Activated T-helper 1 cell treated with anti-CD3 and anti-CD28 coated beads, Interleukin-2, amount 50 U/mL, for 16 hours (primary cell): ENCODE measurements at places on chromosomes 3 and 15.

DNA sequence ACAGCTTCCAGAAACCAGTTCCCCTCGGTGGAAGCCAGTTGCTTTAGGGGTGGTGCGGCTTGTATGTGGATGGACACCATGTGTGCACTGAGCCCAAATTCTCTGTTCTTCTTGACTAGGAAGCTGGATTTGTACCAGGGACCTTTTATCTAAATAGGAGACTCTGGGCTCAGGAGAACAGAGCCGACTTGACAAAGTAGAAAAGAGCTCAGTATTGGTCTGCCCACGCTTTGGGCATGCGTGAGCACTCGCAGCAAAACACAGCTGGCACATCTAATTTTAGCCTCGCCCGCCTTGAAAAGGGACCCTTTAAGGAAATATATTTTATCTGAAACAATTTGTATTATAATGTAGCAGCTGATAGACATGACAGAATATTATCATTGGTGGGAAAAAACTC lies 1.1 kb upstream of the RBMS3 start:
- DNase-seq = no peak

DNA sequence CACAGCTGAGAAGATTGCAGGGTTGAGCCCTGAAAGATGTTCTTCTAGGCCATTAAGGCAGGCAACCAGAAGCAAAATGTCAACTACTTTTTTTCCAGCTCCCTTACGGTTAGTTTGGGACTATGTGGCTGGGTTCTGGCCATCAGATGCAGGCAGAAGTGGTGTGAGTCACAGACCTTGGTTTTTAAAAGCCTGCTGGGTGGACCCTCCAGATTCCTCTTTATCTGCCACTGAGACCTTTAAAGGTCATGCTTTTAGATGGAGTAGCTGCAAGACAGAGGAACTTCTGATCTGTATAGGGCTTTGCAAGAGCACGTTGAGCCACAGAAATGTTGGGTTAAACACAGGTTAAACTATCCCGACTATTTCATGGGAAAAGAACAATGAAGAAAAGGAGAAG lies 102.9 kb downstream of the CHST2 start:
- no peak for DNase-seq

- DNase-seq = no peak
Observed at GRCh38 chr3:58062472-58062871, 54.2 kb downstream of the FLNB start.

- no peak for DNase-seq
Observed at GRCh38 chr3:38000242-38000916, 9.8 kb downstream of the VILL start.

DNA sequence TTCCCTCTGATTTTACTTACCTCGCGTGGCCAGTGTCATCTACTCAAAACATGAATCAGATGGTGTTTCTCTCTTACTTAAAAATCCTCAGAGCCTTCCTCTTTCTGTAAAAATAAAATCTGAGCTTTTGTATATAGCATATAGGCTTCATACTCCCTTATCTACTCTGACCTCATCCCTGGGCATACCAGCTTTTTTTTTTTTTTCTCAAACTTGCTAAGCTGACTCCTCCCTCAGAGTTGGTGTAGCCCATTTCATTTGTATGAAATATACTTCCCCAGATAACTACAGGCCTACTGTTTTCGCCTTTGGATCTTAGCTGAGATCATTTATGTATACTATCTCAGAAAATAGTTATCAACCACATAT lies 648.9 kb upstream of the ALCAM start:
- DNase-seq = no peak

DNA sequence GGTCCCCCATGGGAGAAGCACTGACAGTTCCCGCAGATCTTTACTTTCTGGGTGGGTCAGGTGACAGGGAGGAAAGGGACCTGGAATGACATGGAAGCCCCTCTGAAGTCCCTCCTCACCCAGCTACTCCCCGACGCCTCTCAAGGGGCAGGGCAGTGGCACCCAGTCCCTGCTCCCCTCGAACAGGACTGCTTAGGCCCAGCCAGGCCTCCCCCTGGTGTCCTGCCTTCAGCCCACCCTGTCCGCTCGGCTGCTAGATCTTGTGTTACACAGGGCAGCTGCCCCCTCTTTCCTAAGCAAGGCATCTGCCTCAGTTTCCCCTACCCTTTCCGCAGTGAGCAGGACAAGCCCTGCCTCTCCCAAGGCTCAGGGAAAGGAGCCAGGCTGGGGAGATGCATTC lies 226.5 kb downstream of the XXYLT1 start:
- DNase-seq = no peak

- DNase-seq = no peak
Observed at GRCh38 chr3:3145831-3146230, 19.1 kb downstream of the TRNT1 start.

GRCh38 chr3:128439226-128439625 lies 27.5 kb downstream of the DNAJB8 start:
- no peak for DNase-seq

- DNase-seq = no peak
Observed at GRCh38 chr15:41401904-41402267, 410 bp downstream of the NDUFAF1 start.

DNA sequence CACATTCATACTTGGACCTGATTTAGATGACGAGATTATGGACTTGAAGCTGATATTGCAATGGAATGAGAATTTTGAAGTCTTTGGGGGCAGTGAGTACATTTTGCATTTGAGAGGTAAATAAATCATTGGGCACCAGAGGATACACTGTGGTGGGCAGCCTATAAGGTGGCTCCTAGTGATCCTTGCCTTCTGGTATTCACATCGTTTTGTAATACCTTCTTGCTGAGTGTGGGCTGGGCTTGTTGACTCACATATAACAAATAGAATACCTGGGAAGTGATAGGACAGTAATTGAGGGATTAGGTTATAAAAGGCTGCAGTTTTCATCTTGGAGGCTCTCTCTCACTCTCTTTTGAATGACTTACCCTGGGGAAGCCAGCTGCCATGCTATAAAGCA lies 605.5 kb upstream of the KCNMB2 start:
- DNase-seq = no peak

GRCh38 chr15:26179906-26180305 lies 316.8 kb upstream of the ATP10A start:
- no peak for DNase-seq

DNA sequence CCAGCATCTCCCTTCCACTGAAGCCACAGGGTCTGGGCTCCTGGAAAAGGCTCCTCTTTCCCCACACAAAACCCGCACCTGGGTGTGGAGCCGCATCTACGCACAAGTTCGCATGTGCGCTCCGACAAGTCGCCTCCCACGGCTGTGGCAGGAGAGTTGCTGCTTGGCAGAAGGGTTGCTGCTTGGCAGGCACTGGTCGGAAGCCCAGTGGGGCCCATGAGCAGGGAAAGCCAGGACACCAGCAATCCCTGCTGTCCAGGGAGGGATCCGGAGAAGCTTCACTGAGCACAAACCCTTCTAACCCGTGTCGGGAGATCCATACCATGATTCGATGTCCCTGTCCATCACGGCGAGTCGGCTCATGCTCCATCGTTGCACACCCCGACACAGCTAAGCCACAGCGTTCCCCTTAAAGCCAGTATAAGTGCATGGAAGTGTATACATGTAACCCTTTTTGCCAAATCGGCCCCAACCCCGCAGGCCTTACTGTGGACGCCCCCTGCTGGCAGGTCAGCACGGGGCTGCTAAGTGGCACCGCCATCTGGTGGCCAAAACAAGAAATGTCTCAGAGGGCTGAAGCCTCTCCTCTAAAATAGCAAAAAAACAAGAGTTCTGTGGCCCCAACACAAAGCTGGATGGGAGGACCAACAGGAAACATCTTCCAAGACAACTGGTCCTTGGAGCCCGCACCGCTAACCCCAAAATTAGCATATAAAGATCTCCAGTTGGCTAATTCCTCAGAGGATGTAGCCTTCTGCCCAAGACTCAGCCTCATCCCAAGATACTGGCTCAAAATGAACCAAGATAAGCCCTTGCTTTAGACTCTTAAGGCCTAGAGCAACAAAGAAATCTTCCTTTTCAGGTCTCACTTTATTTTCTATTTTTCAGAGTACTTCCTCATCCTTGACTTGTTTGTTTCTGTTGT lies 8.3 kb downstream of the ANKRD63 start:
- DNase-seq = peak; percentile 81

GRCh38 chr3:190227064-190227463 lies 95.2 kb downstream of the CLDN1 start:
- DNase-seq = no peak

GRCh38 chr15:75943246-75943645 lies 39.6 kb downstream of the FBXO22 start:
- no peak for DNase-seq

GRCh38 chr3:125287248-125287647 lies 74.7 kb upstream of the SLC12A8 start:
- no peak for DNase-seq

DNA sequence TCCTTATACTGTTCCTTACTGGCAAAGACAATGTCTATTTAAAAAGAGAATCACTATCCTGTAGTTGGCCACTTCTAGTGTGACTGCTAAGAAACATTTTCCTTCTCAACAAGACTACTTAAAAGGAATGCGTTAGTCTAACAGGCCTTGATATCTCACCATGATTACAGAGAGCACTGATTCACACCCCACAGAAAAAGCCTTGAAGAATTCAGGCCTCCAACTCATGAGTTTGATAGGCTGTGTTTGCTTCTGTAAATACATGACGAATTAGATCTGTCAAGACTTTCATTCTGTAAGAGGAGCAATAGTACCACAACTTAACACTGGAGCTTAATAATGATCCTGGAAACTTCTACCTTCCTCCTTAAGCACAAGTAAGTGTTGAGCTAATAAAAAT lies 432.8 kb upstream of the NR2F2 start:
- DNase-seq = no peak

DNA sequence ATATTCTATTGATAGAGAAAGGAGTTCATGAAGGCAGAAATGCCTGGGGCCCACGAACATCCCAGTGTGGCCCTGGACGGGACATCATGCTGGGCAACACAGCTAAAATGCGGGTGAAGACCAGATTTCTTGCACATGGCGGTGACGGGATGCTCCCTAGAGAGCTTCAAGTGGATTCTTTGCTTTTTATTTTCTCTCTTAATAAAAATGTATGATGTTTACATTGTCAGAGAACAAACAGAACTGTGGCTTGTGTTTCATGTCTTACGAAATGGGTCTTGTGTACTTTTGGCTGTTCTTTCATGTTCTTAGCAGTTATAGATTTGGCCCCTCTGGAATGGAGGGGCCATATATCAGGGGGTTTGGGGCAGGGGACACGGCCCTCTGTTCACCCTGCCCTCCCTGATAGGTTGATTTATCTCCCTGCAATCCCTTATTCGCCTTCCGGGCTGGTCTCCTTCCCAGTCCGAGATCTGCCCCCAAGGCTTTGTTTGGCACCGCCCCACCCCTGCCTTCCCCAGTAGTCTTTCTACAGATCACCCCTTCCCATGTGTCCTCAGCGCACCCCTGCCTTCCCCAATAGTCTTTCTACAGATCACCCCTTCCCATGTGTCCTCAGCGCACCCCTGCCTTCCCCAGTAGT lies 68.7 kb upstream of the CGNL1 start:
- no peak for DNase-seq

GRCh38 chr3:35789042-35789831 lies 149.9 kb downstream of the ARPP21 start:
- no peak for DNase-seq

DNA sequence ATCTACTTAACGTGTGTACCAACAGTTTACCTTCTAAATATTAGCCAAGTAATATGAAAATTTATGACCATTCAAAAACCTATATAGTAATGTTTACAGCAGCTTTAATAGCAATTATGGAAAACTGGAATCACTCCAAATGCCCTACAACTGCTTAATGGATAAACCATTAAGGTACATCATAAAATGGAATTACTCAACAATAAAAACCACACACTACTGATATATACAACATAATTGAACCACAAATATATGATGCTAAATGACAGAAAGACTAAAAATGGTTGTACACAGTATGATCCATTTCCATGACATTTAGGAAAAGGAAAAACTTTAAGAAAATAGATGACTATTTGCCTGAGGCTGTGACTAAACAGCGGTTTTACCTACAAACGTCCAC lies 467.1 kb upstream of the EPHA6 start:
- DNase-seq = no peak

DNA sequence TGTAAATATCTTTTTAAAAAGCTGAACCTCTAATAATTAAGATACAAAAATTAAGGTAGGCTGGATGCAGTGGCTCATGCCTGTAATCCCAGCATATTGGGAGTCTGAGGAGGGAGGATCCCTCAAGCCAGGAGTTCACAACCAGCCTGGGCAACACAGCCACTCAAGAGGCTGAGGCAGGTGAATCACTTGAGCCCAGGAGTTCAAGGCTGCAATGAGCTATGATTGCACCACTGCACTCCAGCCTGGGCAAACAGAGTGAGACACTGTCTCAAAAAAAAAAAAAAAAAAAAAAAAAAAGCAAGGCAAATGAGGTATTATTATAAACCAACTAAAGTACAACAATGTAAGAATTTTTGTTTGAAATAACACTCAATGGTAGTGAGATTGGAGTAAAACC lies 47.6 kb downstream of the EFHB start:
- DNase-seq = no peak

GRCh38 chr3:133049491-133049890 lies 11.3 kb downstream of the TMEM108 start:
- DNase-seq = no peak

DNA sequence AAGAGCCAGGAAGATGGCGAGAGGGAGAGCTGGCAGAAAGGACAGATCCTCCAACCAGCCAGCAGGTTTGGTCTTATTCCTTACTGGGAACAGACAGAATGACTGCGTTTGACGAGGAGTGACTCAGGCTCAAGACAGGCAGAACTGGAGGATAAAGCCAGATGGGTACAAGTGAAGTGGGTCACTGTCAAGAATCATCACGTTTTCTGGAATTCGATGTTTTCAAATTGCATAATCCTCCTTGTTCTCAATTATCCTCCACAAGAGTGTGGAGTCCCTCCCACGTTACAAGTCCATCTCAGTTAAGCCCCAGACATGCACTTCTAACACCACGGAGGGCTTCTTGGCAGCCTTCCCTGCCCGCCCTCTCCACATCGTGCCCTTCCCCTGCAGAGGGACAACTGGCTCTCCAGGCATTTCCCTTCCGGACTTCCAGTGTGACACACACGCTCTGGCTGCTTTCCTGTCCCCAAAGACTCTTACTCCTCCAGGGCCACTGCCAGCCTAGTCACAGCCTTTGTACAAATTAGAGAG lies 183.1 kb downstream of the CHST2 start:
- DNase-seq = no peak

DNA sequence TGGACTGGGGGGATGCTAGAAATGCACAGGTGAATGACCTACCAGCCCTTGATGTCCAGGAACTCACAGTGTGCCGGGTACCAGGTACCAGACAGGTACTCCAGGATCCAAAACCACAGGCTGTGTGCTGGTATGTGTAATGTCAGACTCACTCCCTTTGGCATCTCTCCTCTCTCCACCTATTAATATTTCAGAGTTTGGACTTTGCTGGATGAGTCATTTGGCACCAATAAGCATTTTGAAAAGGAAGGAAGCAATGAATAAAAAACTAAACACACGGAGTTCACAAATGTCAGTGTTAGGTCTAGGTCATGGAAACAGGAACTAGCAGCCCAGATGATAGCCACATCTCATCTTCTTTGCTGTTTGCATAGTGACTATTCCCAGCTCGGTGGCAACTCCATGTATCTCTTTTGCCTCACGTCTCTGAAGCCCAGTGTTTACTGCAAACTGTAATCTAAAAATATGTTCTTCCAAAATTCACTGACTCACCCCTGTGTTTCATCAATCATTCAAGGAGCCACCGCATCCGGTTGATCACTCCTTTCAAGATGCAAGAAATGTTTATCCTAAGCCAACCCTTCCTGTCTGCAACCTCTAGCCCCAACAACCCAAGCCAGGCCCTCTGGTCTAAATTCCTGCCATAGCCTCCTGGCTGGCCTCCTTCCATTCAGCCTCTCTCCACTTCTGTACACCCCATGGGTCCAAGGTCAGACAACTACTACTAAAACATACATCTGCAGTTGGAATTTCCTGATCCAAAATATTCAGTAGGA lies 8.4 kb downstream of the ITGB5 start:
- DNase-seq = no peak
